ENCODE measurements at places on chromosomes 6 and 20.

GRCh38 chr20:39234520-39235095, 272.5 kb downstream of the DHX35 start:
- DNase-seq, result no peak

DNA sequence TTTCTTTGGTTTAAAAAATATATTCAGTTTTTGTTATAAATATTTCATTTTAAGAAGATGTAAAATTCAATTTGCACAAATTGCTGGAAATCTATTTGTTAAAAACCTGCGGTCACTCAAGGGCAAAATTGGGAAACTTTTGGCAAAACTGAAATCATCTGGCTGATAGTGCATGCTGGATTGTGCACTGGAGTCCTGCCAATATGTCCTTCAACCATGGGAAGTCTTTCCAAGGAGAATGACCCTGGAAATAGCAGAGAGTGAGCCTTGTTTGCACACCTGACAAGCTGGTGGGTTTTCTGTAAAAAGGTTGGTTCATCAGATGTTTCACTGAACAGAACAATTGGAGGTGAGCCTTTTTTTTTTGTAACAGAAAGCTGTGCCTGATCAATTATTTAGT, 413.5 kb downstream of the BTBD3 start:
- no peak for DNase-seq

- no peak for DNase-seq
These were observed 13.2 kb downstream of the SYTL3 start for GRCh38 chr6:158662954-158663624.

- no peak for DNase-seq
These were observed 126.4 kb upstream of the BTBD3 start for GRCh38 chr20:11791316-11791715.

- DNase-seq, result no peak
These were observed 12.4 kb downstream of the ADGRF5 start for GRCh38 chr6:46909371-46909770.

- no peak for DNase-seq
These were observed 100.8 kb downstream of the DLL1 start for GRCh38 chr6:170190046-170190445.

- no peak for DNase-seq
These were observed 162.2 kb downstream of the NKAIN2 start for GRCh38 chr6:123965894-123966293.

DNA sequence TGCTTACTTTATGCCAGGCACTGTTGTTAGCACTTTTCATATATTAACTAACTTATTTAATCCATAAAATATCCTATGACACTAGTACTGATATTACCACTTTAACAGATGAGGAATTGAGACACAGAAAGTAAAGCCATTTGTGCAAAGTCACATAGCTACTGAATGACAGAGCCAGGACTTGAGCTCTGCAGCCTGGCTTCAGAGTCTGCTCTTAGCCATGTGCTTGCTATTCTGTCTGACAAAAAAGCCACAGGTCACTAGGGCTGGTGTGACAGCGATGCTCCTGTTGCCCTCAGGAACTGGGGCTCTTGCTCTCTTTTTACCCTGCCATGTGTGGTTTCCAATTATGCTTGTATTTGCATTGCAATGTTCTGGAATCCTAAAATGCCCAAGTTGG, 44.7 kb upstream of the RNF8 start:
- no peak for DNase-seq

- DNase-seq, result no peak
These were observed 107.8 kb upstream of the RNF217 start for GRCh38 chr6:124854338-124854922.

DNA sequence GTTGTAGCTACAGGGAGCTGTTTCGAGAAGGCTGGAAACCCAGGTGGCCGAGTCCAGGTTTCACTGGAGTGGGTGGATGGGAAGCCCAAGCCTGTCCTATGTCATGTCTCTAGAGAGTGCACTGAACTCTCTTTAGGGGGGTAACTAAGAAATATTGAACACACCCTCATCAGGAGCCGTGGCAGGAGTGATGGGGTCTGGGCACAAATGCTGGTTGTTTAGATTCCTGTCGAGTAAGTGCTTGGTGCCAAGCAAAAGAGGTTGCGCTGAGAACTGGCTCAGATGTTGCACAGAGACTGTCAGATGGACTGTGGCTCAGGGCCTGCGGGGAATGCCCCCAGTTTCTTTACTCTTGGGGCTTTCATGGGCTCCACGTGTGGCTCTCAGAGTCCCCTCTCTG, 7.3 kb upstream of the FAM209A start:
- no peak for DNase-seq
